NCI-H1105 treated with DMSO at 0.1 percent for 48 hours (cell line): ENCODE measurements at places on chromosomes 7 and 10.

GRCh38 chr7:156466955-156467625, 173.5 kb upstream of the RNF32 start:
- no peak for DNase-seq

DNA sequence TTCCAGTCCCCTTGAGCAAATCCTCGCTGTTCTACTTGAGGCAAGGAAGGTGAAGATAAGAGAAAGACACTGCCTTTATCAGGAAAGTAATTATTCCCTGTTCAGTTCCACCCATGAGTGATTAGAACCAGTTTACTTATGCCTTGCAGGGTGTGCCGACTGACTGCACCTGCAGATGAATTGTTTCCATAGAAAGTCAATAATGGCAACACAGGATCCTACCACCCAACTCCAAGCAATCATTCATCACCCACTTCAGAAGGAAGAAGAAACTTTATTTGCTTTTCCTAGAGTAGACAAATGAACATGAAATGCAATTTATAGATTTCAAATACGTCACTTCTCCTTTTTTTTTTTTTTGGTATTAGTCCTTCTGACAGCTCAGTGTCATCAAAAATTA, 383.9 kb downstream of the SORCS1 start:
- DNase-seq: no peak

DNA sequence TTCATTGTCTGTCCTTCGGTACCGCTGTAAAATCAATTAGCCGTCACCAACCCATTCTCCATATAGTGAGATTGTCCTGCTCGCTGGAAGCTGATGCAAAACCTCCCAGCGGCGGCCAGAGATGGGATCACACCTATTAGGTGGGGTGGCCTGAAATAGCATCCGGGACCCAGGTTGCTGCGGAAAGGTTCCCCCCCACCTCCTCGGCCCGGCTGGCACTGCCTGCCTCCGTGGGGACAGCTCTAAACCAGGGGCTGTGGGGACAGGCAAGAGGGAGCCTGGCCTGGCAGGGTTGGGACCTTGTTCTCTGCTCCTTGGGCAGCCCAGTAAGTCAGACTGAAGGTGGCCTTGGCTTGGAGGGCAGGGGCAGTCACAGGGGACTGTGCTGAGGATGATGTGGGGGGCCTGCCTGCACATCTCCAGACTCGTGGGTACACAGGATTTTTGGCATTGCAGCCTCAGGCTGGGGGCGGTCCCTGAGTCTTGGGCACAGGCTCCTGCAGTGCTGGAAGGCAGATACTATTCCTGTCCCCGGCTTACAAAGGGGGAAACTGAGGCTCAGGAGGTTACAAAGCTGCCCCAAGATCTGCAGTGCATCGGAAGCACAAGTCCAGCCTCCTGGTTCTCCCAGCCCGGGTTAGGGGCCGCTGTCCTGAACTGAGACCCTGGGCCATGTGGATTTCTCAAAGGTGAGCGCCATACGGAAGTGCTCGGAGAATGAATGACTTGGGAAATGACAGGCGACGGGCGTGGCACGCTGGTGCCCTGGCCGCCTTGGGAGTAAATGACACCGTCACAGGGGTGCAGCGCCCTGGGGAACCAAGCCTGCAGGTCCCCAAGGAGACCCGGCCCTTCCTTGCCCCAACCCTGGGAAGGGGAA, 65.6 kb downstream of the UNCX start:
- DNase-seq: no peak

DNA sequence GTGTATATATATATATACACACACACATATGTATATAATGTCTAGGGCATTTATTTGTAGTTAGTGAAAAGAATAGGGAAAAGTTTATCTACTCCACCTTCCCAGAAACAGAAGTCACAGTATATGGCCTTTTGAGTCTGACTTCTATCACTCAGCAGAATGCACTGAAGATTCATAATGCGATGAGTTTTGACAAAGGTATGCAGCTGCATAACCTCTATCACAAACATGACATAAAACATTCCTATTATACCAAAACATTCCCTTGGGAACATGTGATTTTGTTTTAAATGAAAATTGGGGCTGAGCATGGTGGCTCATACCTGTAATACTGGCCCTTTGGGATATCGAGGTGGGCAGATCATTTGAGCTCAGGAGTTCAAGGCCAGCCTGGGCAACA, 137.3 kb upstream of the EEPD1 start:
- no peak for DNase-seq

DNA sequence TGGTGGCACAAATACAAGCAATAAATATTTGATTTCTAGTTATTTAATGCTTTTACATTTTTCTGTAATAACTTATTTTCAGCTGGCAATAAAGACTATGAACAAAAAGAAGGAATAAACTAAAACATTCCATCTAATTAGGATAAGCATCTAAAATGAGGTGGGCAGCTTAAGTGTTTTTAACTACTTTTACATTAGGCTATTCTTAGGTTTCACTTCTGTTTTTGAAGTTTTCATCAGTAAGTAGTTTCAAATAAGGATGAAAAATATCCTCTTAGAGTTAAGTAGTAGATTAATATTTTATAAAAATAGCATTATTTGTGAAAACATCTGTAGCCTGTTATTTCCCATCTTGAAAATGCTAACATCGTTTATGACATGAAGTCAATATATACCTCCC, 15.9 kb downstream of the NT5C2 start:
- no peak for DNase-seq

GRCh38 chr10:123097039-123097438, 38.7 kb upstream of the HMX3 start:
- no peak for DNase-seq

DNA sequence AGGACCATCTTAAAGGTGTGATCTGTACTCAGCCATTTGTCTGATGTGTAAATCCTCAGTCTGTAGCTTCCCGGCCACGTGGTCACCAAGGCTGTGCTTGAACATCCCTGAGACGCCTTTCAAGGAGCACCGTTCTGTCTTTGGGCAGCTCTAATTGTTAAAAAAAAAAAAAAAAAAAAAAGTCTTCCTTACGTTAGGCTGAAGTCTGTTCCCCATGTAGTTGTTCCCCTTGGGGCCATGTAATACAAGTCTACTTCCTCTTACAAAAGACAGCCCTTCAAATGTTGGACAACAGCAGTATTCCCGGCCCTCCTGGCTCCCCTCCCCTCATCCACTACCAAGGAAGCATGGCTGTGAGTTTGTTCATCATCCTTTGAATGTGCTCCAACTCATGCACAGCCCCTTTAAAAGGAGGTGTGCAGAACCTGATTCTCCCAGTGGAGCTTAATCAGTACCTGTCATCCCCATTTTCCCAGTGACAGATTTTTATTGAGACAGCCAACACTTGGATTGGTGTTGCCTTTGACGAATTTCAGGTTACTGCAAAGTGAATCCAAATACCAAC, 392.2 kb upstream of the GALNT17 start:
- no peak for DNase-seq

DNA sequence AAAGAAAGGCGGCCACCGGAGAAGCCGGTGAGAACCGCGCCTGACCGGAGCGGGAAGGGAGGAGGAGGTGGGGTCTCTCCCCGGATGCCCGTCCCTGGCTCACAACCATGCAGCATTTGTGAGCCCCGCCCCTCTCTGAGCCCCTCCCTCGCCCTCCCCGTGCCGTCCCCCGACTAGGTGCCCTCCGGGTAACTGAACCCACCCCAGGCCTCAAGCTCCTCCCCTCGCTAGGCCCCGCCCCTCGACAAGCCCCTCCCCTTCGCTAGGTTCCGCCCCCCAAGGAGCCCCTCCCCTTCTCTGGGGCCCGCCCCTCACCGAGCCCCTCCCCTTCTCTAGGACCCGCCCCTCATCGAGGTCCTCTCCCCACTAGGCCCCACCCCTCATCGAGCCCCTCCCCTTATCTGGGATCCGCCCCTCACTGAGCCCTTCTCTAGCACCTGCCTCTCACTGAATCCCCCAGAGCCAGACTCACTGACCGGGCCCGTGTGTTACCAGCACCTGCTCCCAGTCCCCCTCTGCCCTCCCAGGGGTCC, 42.2 kb upstream of the HSPB1 start:
- peak; percentile 68 for DNase-seq

GRCh38 chr7:48011323-48011722, 17.6 kb downstream of the SUN3 start:
- DNase-seq: no peak

DNA sequence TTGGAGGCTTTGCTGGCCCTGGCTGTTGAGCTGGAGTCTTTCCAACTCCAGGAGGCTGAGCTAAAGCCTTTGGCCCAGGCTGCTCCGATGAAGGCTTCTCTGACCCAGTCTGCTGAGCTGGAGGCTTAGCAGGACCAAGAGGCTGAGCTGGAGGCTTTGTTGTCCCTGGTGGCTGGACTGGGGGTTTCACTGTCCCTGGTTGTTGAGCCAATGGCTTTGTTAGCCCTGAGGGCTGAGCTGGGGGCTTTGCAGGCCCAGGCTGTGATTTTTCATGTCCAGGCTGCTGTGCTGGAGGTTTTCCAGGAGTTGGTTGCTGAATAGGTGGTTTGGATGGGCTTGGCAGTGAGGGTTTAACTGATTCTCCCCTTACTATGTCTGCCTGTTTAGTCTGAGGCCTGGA, 7.3 kb downstream of the PCLO start:
- DNase-seq: no peak
